ENCODE measurements at places on chromosomes 1 and 21.

DNA sequence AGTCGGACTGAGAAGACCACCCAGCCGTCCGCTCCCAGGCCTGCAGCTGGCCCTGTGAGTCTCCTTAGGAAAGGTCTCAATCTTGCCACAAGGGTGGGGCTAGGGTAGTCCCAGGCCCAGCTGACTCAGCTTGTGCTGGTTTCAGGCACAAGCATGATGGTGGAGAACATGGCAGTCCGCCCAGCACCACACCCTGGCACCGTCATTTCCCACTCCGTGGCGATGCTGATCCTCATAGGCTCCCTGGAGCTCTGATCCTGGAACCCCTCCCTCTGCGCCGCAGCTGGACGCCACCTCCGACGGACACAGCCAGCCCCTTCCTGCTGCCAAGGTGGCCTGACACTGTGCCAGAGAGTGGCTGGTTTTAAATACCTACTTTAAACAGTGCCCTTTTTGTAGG lies 10.7 kb downstream of the TMEM81 start:
- no peak for DNase-seq

- DNase-seq = no peak
Measured at GRCh38 chr1:215143497-215143896, 61.0 kb downstream of the KCNK2 start.

DNA sequence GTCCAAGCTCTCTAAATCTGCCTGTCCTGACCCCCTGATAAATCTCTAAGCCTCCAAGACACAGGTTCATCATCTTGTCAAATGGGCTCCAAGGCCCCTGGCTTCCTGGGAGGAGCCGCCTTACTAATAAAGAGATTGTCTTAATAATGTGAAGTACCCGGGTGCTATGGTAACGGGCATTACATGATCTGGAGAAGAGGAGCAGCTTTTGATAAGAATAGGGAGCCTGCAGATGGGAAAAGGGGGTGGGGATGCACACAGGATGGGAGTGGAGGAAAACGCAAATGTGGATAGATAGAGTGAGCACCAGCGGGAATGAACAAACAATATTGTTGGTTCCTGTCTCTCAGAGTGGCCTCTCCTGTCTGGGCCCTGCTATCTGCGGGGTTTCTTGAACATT lies 11.9 kb upstream of the RXRG start:
- no peak for DNase-seq

DNA sequence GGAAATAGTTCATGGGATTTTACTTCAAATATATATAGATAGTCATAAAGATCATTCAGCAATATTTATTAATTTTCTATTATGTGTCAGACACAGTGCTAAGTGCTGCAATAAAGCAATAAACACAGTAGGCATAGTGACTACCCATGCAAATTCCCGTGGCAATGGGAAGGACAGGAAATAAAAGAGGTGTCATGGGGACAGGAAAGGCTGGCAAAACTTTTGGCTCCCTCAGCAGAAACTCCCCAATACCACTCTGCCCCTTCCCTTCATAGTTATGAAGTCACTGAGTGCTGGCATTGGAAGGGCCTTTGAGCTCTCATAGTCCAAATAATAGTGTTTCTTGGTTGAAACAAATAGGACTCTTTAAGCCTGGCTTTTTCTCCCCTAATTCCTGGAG lies 104.4 kb upstream of the DPT start:
- no peak for DNase-seq

DNA sequence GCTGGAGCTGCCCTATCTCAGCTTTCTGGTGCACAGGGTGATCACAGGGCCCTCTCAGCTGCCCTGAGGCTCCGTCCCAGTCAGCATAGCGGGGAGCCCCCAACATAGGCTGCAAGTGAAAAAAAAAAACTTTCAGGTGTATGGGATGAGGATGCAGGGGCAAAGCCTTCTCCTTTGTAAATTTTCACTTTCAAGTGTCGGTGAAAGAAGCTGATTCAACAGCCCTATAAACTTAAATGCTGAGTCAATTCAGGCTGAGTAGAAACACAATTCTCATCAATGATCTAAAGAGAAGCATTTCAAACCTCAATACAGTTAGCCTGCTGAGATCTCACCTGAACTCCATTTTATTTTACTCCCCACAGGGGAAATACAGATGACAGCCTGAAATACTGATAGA lies 171.2 kb downstream of the SEC16B start:
- no peak for DNase-seq

GRCh38 chr1:116128664-116129063 lies 17.5 kb downstream of the MAB21L3 start:
- no peak for DNase-seq

DNA sequence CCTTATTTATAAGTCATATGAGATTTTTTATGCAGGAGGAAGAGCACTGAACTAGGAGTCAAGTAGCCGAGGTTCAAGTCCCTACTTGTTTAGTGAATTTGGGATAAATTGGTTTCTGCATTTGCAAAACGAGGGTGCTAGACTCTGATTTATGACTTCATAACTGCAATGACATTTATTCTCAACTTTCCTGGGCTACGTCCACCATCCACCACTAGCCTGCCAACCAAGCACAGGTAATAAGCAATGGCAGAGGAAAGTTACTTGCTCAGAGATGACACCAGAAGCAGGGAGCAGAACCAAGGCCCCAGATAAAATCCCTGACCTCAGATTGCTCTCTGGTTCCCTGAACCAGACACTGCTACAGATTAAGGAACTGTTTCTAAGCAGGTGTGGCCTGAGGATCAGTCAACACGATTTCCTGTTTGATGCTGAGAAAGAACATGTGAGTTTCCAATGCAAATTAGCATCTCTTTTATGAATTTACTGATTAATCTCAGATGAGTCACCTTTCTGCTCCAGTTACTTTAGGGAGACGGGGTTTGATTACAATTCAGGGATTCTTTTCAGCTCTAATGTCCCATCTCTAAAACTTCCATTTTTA lies 52.7 kb downstream of the PLPP3 start:
- DNase-seq = no peak

- no peak for DNase-seq
Measured at GRCh38 chr1:89302697-89303332, 30.2 kb upstream of the GBP5 start.
